Activated naive CD8-positive, alpha-beta T cell treated with anti-CD3 and anti-CD28 coated beads, Interleukin-2, amount 10 ng/mL, durations not matched to agents 7 days and 5 days (primary cell): ENCODE measurements at places on chromosomes 5 and 9. TPM values are rescaled to one million over a fixed set of nuclear protein-coding genes. Genes with fewer than 3 reads are reported as not detected.

- DNase-seq = no peak
Measured at GRCh38 chr5:38621840-38622437, 65.5 kb upstream of the LIFR start.

DNA sequence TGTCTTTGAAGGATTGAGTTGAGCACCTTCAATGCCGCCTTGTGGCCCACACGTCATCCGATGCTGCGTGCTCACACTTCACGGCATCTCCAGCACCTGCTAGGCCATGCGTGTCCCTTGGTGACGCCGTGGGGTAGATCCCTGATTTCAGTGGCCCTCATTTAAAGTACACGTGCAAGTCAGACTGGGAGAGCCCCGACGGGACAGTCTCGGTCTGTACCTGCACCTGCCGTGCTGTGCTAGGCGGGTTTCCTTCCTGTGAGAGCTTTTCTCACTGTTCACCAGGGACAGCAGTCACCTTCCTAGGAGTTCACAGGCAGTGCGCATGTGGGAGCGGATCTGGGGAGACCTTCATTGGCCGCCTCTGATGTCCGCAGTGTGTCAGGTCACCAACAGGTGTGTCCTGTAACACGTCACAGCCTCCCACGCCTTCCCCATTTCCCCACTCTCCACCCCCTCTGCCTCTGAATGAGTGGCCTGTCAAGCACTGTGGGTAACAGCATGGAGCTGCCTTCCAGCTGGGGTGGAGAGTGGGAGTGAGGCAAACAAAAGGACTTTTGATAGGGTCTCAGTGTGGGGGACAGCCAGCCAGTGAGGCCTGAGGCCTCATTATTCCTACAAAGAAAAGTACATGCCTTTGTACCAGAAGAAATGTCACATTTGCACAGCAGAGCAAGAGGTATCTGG, 236.4 kb downstream of the FANCC start:
- DNase-seq = no peak

GRCh38 chr9:113823421-113823820, 52.7 kb upstream of the ZNF618 start:
- DNase-seq = no peak

- DNase-seq = no peak
Measured at GRCh38 chr5:158364367-158364766, 505.4 kb upstream of the CLINT1 start.

TNFSF8 gene
- total RNA-seq = 54.2 TPM

SPINK4 gene
- total RNA-seq = not detected
